Aorta (tissue), 5 donors: ENCODE measurements at places on chromosomes 2 and 18. TPM values are rescaled to one million over a fixed set of nuclear protein-coding genes. Genes with fewer than 3 reads are reported as not detected.

GRCh38 chr18:36328916-36329315 is 31.4 kb downstream of the FHOD3 start:
- H3K36me3 ChIP-seq = no peaks in the 10 kb centered on the region
- no peaks in the 10 kb centered on the region for H3K4me1 ChIP-seq
- H3K4me3 ChIP-seq = no peak overlapping the region
- no peak for DNase-seq

DNA sequence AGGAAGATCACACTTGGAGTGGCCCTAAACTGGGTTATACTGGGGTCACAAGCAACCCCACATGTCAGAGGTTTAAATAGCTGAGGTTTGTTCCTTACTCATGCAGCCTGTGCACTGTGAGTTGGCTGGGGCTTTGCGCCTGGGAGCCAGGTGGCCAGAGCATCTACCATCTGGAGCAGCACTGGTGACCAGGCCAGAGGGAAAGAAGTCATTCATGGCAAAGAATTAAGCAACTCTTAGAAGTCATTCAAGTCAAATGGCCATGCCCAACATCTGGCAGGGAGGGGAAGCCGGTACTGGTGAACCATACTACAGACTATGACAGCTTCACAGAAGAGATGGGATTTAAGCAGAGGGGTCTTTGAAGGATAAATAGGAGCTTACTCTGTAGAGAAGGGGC is 90.7 kb downstream of the POLR1A start:
- no peaks in the 10 kb centered on the region for H3K36me3 ChIP-seq
- no peaks in the 10 kb centered on the region for H3K27me3 ChIP-seq
- no peaks in the 10 kb centered on the region for H3K4me1 ChIP-seq
- no peak for DNase-seq
- H3K27ac ChIP-seq = no peak overlapping the region

GRCh38 chr2:227320305-227321094 is 4.6 kb upstream of the MFF start:
- no peak overlapping the region for H3K27ac ChIP-seq
- H3K4me3 ChIP-seq = no peak overlapping the region
- H3K27me3 ChIP-seq = no peaks in the 10 kb centered on the region

The CFC1 gene
- not detected for total RNA-seq

GRCh38 chr18:54807303-54807702 is 21.0 kb upstream of the RAB27B start:
- no peak overlapping the region for H3K4me3 ChIP-seq
- H3K36me3 ChIP-seq = no peaks in the 10 kb centered on the region
- peaks cover 1% of the 10 kb centered on the region for H3K27me3 ChIP-seq
- H3K4me1 ChIP-seq = no peaks in the 10 kb centered on the region
- DNase-seq = no peak

- H3K36me3 ChIP-seq = no peaks in the 10 kb centered on the region
- H3K4me3 ChIP-seq = no peak overlapping the region
- H3K4me1 ChIP-seq = no peaks in the 10 kb centered on the region
- no peak overlapping the region for H3K27ac ChIP-seq
- DNase-seq = no peak
Measured at GRCh38 chr2:191912764-191913163, 65.9 kb upstream of the CAVIN2 start.

DNA sequence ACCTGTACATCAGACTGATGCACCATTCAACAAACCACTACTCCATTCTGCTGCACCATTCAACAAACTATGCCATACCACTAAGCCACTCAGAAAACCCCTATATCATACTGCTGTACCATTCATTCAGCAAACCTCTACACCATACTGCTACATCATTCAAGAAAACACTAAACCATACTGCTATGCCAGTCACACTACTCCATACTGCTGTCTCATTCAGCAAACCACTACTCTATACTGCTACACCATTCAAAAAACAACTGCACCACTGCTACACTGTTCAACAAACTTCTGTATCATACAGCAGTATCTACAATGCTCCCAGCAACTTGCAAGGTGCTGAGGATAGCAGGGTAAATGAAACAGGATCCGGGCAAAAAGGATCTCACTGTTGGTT is 12.9 kb upstream of the SLC1A4 start:
- no peak overlapping the region for H3K27ac ChIP-seq
- no peaks in the 10 kb centered on the region for H3K36me3 ChIP-seq
- DNase-seq = no peak
- no peak overlapping the region for H3K4me3 ChIP-seq

DNA sequence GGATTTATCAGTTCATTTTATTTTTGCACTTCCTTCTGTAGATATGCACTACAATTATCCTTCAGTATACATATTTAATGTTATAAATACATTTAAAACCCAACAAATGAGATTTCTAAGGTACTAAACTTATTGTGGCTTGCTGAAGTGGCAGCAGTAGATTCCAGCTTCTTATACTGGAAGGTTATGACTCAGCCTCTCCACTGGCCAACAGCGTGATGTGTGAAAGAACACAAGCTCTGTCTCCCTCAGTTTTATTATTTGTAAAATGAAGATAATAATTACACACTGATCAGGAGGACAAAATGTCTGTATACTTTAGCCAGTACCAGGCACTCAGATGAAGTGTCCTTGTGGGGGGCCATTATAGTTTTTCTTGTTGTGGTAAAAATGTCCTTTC is 1147.1 kb downstream of the CNTNAP5 start:
- no peaks in the 10 kb centered on the region for H3K36me3 ChIP-seq
- H3K27ac ChIP-seq = no peak overlapping the region
- no peaks in the 10 kb centered on the region for H3K4me1 ChIP-seq
- no peak overlapping the region for H3K4me3 ChIP-seq

GRCh38 chr2:237672731-237673129 is 45.3 kb downstream of the LRRFIP1 start:
- H3K27me3 ChIP-seq = no peaks in the 10 kb centered on the region
- no peak overlapping the region for H3K27ac ChIP-seq
- no peaks in the 10 kb centered on the region for H3K36me3 ChIP-seq
- H3K4me1 ChIP-seq = peaks cover 4% of the 10 kb centered on the region
- no peak for DNase-seq
- no peak overlapping the region for H3K4me3 ChIP-seq

- H3K4me3 ChIP-seq = no peak overlapping the region
- H3K36me3 ChIP-seq = no peaks in the 10 kb centered on the region
- H3K4me1 ChIP-seq = no peaks in the 10 kb centered on the region
- no peaks in the 10 kb centered on the region for H3K27me3 ChIP-seq
Measured at GRCh38 chr2:65622951-65623535, 190.6 kb upstream of the SPRED2 start.

- no peaks in the 10 kb centered on the region for H3K4me1 ChIP-seq
- H3K36me3 ChIP-seq = no peaks in the 10 kb centered on the region
- no peaks in the 10 kb centered on the region for H3K27me3 ChIP-seq
- no peak overlapping the region for H3K27ac ChIP-seq
- H3K4me3 ChIP-seq = no peak overlapping the region
Measured at GRCh38 chr2:196546151-196546919, 93.2 kb upstream of the CCDC150 start.
